ENCODE measurements at places on chromosomes 7 and 10. TPM values are rescaled to one million over a fixed set of nuclear protein-coding genes. Genes with fewer than 3 reads are reported as not detected.

DNA sequence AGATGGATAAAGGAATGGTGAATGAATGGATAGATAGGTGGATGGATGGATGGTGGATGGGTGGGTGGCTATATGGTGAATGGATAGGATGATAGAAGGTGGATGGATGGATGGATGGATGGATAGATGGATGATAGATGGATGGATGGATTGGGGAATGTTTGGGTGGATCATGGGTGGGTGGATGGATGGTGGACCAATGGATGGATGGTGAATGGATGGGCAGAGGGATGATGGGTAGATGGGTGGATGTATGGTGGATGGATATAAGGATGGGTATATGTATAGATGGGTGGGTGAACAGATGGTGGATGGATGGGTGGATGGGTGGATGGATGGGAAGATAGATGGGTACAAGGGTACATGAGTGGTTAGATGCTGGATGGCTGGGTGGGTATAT, 322.4 kb downstream of the ADARB2 start:
- DNase-seq: no peak

DNA sequence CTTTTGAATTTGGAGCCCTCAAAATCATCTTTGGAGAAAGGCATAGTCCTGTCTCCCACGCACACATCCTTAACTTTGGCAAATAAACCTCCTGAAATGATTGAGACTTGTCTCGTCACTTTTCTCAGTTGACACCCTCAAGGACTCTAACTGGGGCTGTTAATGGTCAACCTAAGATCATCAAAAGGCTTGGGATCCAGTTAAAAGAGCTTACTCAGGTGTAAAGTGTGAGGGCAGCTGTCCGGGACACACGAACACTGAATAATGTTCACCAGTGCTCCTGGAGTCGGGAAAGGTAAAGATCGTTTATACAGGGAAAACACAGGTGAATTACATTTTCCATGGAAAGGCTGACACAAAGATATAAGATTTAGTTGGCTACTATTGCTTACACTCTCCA, 84.7 kb downstream of the PAXIP1 start:
- no peak for DNase-seq

DNA sequence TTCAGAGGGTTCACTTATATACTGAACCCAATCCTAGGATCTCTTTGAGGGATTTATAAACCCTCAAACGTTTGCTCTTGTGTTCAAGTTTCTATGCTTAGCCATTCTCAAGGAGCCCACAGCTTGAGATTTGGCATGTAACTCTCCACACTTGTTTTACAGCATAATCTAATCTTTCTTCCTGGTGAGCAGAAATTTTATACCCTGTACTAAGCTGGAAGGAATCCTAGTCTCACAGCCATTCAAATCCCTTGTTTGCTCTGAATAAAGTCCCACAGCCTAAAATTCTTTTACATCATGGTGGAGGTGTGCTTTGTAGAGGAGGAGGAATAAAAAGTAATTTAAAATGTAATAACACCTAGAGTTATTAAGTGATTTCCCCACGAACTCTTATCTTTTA, 5.3 kb upstream of the AGR2 start:
- no peak for DNase-seq

Gene GPR158
- 0.04 TPM for total RNA-seq
